ENCODE measurements at places on chromosomes 16 and 17. TPM values are rescaled to one million over a fixed set of nuclear protein-coding genes. Genes with fewer than 3 reads are reported as not detected.

Gene ACAP1
- 9.2 TPM for total RNA-seq

Gene USP10
- total RNA-seq: 70.5 TPM

Gene ASPHD1
- 0.34 TPM for total RNA-seq

Gene NAGLU
- 16.8 TPM for total RNA-seq

Gene NPIPA5
- total RNA-seq: 8.3 TPM

Gene CHD9NB
- total RNA-seq: 33.0 TPM

Gene PERCC1
- total RNA-seq: 0.46 TPM

Gene GNAO1
- 1.0 TPM for total RNA-seq

Gene DNAI2
- total RNA-seq: 8.3 TPM

- no peaks in the 10 kb centered on the region for H3K36me3 ChIP-seq
- no peak for DNase-seq
- H3K27me3 ChIP-seq: no peaks in the 10 kb centered on the region
- no peak overlapping the region for H3K4me3 ChIP-seq
- peaks cover 1% of the 10 kb centered on the region for H3K4me1 ChIP-seq
Measured at GRCh38 chr16:67490335-67491096, 7.2 kb upstream of the AGRP start.

DNA sequence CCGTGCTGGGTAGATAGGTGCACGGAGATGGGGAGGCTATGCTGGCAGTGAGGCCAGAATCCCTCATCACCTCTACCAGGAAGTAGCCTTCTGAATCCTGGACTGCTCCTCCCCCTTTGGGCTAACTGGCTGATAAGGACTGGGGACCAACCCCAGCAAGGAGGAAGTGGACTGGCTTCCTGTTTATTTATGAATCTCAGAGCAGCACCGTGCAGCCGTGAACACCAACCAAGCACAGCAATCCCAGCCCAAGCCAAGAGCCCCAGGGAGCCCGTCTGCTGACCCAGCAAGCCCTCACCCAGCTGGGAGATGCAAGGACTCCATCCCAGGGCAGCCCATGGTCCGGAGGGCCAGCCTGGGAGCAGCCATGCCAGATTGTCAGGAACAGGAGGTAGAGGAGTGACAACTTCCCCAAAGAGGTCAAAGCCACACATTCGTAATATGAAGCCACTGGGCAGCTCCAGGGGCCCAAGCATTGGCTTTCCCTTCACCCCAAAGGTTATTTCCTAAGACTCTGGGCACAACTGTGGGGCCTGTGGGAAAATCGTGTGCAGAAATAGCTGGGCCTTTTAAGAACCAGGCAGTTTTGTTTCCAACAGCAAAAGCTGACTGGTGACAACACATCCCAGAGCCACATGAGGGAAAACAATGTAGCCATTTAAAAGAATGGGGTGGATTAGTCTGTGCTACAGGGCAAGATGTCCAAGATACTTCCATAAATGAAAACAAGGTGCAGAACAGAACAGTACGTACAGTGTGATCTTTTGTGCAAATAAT is 23.9 kb downstream of the PHB1 start:
- no peaks in the 10 kb centered on the region for H3K27me3 ChIP-seq
- DNase-seq: peak; percentile 46
- H3K4me3 ChIP-seq: no peak overlapping the region
- no peaks in the 10 kb centered on the region for H3K36me3 ChIP-seq
- H3K4me1 ChIP-seq: peaks cover 9% of the 10 kb centered on the region

- no peak overlapping the region for H3K27ac ChIP-seq
- no peak for DNase-seq
- H3K4me3 ChIP-seq: no peak overlapping the region
- peaks cover 6% of the 10 kb centered on the region for H3K36me3 ChIP-seq
Measured at GRCh38 chr16:2712546-2712945, 7.5 kb downstream of the PRSS27 start.

DNA sequence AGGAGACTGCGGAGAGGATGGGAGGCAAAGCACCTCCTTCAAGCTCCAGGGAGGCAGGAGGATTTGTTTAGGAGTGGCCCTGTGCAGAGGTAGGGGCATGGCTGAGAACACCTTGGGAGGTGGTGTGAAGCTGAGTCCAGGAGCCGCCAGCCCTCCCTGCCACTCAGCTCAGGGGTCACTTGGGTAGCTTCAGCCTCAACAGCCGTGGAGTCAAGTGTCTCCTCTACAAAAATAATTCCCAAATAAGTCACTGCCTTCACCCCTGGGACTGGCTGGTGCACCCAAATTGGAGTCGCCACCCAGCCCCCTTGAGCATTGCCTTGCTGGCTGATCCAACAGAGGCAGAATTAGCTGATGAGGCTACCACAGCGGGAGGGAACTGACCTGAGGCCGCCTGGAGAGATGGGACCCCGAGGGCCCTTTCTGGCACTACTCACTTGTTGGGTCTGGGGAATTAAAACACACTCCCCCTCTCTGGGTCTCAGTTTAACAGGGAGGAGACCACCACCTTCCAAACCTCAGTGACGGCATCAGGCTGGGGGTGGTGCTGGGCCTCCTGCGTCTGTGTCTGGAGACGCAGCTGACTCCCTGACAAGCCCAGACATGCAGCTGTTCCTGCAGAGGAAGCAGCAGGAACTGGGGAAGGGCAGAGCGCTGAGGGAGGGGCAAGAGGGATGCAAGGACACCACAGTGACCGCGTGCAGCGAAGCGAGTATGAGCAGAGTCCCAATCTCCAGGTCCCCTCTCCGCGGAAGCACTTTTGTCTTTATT is 87.9 kb upstream of the TOB1 start:
- H3K27ac ChIP-seq: no peak overlapping the region
- DNase-seq: peak; percentile 68
- no peaks in the 10 kb centered on the region for H3K36me3 ChIP-seq
- no peak overlapping the region for H3K4me3 ChIP-seq
- peaks cover 25% of the 10 kb centered on the region for H3K4me1 ChIP-seq

DNA sequence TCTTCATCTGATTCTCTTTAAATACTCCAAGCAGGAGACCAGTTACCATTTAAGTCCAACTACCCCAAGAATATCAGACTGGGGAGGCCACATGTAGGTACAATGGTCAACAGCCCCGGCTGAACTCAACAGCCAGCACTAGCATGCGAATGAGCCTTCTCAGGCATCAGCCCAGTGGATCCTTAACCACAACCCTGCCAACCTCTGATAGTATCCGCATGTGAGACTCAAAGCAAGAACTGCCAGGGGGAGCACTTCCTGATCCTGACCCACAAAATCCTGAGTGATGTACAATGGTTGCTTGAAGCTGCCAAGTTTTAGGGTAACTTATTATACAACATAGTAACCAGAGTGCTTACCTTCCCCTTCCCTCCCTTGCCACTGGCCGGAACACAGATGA is 4.0 kb downstream of the PYY start:
- peak; percentile 6 for DNase-seq
- no peaks in the 10 kb centered on the region for H3K36me3 ChIP-seq
- no peak overlapping the region for H3K27ac ChIP-seq
- no peak overlapping the region for H3K4me3 ChIP-seq

DNA sequence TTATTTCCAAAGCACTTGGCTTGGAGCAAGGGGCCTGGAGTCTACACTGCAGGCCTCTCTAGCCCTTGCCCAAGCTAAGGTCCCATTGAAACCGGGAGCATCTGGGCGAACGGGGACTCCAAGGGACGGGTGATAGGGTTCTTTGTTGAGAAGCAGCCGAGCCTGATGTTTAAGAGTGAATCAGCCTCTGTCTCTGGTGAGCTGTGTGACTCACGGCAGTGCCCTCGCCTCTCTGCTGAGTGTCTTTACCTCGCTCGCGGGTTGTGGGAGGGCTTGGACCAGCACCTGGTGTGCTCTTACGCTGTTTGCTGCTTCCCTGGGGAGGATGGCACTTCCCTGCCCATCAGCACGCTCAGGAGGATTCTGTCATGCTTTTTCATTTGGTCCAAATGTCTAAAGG is 1.3 kb downstream of the HGS start:
- H3K27ac ChIP-seq: no peak overlapping the region
- peaks cover 24% of the 10 kb centered on the region for H3K4me1 ChIP-seq
- DNase-seq: no peak

- H3K4me3 ChIP-seq: no peak overlapping the region
- no peaks in the 10 kb centered on the region for H3K36me3 ChIP-seq
- no peaks in the 10 kb centered on the region for H3K27me3 ChIP-seq
- no peak for DNase-seq
- H3K27ac ChIP-seq: no peak overlapping the region
Measured at GRCh38 chr16:3908951-3909437, 28.5 kb upstream of the CREBBP start.

DNA sequence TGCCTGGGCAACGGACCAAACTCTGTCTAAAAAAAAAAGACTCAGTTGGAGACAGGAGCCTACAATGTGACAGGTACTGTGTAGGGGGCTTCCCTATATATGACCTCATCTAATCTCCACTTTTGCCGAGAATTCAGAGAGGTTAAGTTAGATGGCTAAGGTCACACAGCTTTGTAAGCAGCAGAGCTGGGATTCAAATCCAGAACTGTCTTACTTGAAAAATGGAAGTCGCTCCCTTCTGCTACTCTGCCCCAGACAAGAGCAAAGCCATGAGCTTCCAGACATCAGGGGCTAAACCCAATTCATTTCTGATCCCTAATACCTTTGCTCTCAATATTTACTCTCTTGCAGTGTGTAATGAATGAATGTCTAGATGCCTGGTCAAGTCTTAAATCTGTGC is 41.5 kb upstream of the ABCC12 start:
- H3K4me1 ChIP-seq: no peaks in the 10 kb centered on the region
- no peaks in the 10 kb centered on the region for H3K36me3 ChIP-seq
- H3K27ac ChIP-seq: no peak overlapping the region

GRCh38 chr17:77089124-77089490 is 51.7 kb upstream of the SEC14L1 start:
- H3K27me3 ChIP-seq: no peaks in the 10 kb centered on the region
- H3K27ac ChIP-seq: peak overlapping the region; percentile 90
- H3K4me1 ChIP-seq: peaks cover 11% of the 10 kb centered on the region

- H3K4me3 ChIP-seq: no peak overlapping the region
- DNase-seq: no peak
- no peaks in the 10 kb centered on the region for H3K36me3 ChIP-seq
- peaks cover 19% of the 10 kb centered on the region for H3K4me1 ChIP-seq
- H3K27me3 ChIP-seq: no peaks in the 10 kb centered on the region
- H3K27ac ChIP-seq: no peak overlapping the region
Measured at GRCh38 chr17:27573971-27574525, 56.9 kb upstream of the LGALS9 start.

GRCh38 chr17:28812748-28813377 is 29.7 kb downstream of the FAM222B start:
- H3K4me1 ChIP-seq: peaks cover 10% of the 10 kb centered on the region
- H3K27me3 ChIP-seq: no peaks in the 10 kb centered on the region
- peak overlapping the region; percentile 70 for H3K4me3 ChIP-seq
- H3K36me3 ChIP-seq: no peaks in the 10 kb centered on the region

GRCh38 chr16:50244504-50245416 is 21.6 kb upstream of the ADCY7 start:
- H3K36me3 ChIP-seq: no peaks in the 10 kb centered on the region
- no peak overlapping the region for H3K27ac ChIP-seq
- H3K4me1 ChIP-seq: peaks cover 13% of the 10 kb centered on the region
- DNase-seq: no peak
- H3K4me3 ChIP-seq: no peak overlapping the region

DNA sequence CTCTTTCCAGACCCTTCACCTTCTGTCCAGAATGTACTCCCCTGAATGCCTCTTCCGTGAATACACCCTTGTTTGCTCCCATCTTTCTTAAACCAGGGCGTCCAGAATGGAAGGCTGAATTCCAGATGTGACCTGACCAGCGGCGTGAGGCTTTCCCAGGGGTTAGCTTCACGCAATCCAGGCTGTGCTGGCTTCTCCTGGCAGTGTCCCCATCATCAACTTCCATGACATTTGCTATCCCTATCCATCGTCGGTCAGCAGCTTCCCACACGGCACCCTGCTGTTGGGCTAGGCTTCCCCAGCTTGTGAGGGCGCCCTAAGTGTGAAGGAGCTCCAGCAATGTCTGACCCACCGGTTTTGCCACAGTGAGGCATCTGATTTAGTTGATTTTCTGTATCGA is 339.8 kb upstream of the TNRC6C start:
- no peaks in the 10 kb centered on the region for H3K27me3 ChIP-seq
- DNase-seq: no peak
- H3K36me3 ChIP-seq: no peaks in the 10 kb centered on the region
